ENCODE measurements at places on chromosomes 7 and 10.

- ATAC-seq: no peak
- H3K4me1 ChIP-seq: no peaks in the 10 kb centered on the region
- no peaks in the 10 kb centered on the region for H3K27me3 ChIP-seq
Observed at GRCh38 chr7:18846765-18847215, 270.6 kb downstream of the TWIST1 start.

DNA sequence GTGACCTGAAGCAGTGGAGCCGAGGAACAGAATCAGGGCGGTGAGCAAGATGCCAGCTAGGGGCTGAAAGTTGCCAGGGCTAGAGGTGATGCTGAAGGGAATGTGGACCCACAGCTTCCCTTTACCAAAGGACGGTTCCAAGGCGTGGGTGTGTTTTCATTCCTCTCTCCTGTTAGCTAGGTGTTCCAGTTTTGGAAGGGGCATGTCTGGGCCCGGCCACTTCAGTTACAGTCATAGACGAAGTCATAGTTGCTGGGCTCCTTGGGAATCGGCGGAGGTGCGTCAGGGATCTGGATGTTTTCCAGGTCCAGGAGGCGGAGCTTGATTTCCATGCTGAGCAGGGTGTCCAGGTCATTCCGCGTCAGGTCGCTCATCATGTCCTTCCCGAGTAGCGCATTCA is 131.0 kb upstream of the AOAH start:
- H3K36me3 ChIP-seq: peaks cover 78% of the 10 kb centered on the region
- H3K4me1 ChIP-seq: peaks cover 18% of the 10 kb centered on the region

DNA sequence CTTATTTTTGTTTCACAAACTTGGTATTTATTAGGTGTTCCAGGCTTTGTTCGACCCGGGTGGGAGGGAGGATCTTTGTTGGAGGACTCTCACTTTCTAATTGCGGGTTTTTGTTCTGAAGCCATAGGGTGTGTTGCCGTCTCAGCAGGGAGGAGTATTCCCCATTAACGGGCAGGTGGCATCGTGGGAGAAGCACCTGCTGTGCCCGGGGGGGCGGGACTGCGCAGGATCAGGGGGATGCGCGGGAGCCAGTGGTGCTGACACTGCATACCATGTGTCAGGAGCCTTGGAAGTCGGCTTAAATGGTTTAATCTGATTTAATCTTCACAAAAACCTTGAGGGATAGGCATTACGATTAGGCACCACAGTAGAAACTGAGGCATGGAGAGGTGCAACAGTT is 113.0 kb downstream of the MGMT start:
- H3K4me3 ChIP-seq: no peak overlapping the region
- H3K27ac ChIP-seq: no peak overlapping the region
- ATAC-seq: no peak
- no peaks in the 10 kb centered on the region for H3K27me3 ChIP-seq

DNA sequence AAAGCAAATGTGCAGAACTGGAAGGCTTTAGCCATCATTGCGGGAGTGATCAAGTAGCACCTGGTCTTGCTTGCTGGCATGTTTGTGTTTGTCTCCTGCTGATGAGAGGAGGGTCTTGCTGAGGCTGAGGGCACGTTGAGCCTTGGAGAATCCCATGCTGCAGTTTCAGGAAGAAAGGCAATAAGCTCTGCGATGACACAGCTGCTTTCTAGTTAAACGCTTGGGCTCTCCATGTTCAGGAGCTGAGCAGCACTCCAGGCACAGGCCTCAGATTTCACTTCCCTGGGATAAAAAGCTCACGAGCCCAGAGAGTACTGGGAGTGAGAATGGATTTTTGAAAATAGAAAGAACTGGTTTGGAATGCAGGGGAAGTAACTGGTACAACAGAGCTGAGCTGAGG is 100.8 kb downstream of the LRRC18 start:
- H3K4me1 ChIP-seq: no peaks in the 10 kb centered on the region
- H3K27ac ChIP-seq: no peak overlapping the region
- ATAC-seq: no peak
- no peak overlapping the region for H3K4me3 ChIP-seq
- peaks cover 17% of the 10 kb centered on the region for H3K27me3 ChIP-seq

Measured in activated T-helper 17 cell treated with anti-CD3 and anti-CD28 coated beads, Interleukin-2, amount 50 U/mL, for 72 hours (primary cell).